ENCODE measurements at places on chromosomes 11 and 22. TPM values are rescaled to one million over a fixed set of nuclear protein-coding genes. Genes with fewer than 3 reads are reported as not detected.

Gene TMPRSS6
- total RNA-seq: not detected

Gene ROM1
- 1.6 TPM for total RNA-seq

Gene TMEM132A
- 14.6 TPM for total RNA-seq

Gene CCDC157
- total RNA-seq: 1.0 TPM

Gene CCDC116
- total RNA-seq: not detected

Gene GRM5
- not detected for total RNA-seq

Gene WNT11
- 18.3 TPM for total RNA-seq

Gene TRPM5
- under 0.01 TPM for total RNA-seq

Gene PATE2
- not detected for total RNA-seq

Gene MYBPC3
- total RNA-seq: 1.6 TPM

Gene CDC42EP1
- 6.3 TPM for total RNA-seq

Gene CALCB
- total RNA-seq: not detected

Gene MRGPRE
- not detected for total RNA-seq

Gene OR4D5
- 0.52 TPM for total RNA-seq

Gene TP53AIP1
- total RNA-seq: not detected

Gene LMNTD2
- total RNA-seq: under 0.01 TPM

Gene MYOD1
- total RNA-seq: 22.4 TPM

Gene OTOG
- under 0.01 TPM for total RNA-seq
